Kidney glomerular epithelial cell (primary cell): ENCODE measurements at places on chromosomes 2 and 18.

- no peak for DNase-seq
These were observed 9.9 kb upstream of the ODC1 start for GRCh38 chr2:10457846-10458598.

DNA sequence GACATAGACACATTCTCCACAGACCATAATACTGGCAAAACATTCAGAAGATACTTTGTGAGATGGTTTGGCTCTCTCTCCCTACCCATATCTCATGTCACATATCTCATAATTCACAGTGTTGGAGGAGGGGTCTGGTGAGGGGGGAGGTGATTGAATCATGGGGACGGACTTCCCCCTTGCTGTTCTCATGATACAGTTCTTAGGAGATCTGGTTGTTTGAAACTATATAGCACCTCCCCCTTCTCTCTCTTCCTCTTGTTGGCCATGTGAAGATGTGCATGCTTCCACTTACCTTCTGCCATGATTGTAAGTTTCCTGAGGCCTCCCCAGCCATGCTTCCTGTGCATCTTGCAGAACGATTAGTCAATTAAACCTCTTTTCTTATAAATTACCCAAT, 61.1 kb downstream of the HK2 start:
- no peak for DNase-seq

- DNase-seq: no peak
These were observed 57.7 kb downstream of the BIN1 start for GRCh38 chr2:127048969-127049897.

GRCh38 chr2:132373391-132374135, 43.0 kb upstream of the GPR39 start:
- no peak for DNase-seq

- no peak for DNase-seq
These were observed 84.3 kb downstream of the ASB1 start for GRCh38 chr2:238510911-238511613.

DNA sequence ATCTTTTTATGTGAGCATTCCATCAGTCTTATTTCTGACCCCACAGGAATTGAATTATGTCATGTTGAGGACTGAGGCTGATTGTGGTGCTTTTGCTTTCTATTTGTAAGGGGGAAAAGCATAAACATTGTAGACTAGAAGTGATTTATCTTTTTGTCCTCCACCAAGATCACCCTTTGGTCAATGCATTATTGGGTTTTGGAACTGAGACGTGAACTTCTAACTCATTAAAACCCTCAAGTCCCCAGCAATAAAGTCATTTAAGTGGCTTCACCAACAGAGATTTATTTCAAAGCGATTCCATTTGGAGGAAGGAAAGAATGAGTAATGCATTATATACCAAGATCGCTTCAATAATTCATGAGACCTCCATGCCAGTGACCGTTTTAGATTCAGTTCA, 75.5 kb upstream of the TXNDC2 start:
- DNase-seq: no peak

- DNase-seq: peak; percentile 78
These were observed 128.5 kb downstream of the QPCT start for GRCh38 chr2:37472959-37473358.

GRCh38 chr18:79434607-79435401, 39.1 kb downstream of the NFATC1 start:
- DNase-seq: no peak

GRCh38 chr2:147488472-147488871, 356.4 kb upstream of the ACVR2A start:
- no peak for DNase-seq

DNA sequence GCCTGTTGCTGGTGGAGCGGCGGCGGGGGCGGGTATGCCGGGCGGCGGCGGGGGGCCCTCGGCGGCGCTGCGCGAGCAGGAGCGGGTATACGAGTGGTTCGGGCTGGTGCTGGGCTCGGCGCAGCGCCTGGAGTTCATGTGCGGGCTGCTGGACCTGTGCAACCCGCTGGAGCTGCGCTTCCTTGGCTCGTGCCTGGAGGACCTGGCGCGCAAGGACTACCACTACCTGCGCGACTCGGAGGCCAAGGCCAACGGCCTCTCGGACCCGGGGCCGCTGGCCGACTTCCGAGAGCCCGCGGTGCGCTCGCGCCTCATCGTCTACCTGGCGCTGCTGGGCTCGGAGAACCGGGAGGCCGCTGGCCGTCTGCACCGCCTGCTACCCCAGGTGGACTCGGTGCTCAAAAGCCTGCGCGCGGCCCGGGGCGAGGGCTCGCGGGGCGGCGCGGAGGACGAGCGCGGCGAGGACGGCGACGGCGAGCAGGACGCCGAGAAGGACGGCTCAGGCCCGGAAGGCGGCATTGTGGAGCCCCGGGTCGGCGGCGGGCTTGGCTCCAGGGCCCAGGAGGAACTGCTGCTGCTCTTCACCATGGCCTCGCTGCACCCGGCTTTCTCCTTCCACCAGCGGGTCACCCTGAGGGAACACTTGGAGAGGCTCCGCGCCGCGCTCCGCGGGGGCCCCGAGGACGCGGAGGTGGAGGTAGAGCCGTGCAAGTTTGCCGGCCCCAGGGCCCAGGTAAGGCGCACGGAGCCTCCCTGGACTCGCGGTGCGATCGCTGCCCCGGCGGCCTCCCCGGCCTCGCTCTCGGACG, 1.0 kb downstream of the ZCCHC2 start:
- peak; percentile 24 for DNase-seq

- no peak for DNase-seq
These were observed 11.9 kb upstream of the KCNG2 start for GRCh38 chr18:79785831-79786230.

DNA sequence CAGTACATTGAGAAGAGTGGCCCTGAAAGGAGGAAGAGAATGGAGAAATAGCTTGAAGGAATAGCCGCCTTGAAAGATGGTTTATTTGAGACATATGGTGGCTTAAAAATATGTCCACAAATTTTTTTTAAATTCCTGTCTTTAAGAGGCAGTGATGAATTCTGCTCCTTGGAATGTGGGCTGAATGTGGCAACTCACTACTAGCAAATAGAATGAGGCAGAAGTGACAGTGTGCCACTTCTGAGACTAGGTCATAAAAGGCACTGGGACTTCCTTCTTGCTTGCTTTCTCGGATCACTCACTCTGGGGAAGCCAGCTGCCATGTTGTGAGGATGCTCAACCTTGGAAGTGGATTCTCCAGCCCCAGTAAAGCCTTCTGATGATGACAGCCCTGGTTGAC, 67.0 kb downstream of the FAM161A start:
- DNase-seq: no peak

DNA sequence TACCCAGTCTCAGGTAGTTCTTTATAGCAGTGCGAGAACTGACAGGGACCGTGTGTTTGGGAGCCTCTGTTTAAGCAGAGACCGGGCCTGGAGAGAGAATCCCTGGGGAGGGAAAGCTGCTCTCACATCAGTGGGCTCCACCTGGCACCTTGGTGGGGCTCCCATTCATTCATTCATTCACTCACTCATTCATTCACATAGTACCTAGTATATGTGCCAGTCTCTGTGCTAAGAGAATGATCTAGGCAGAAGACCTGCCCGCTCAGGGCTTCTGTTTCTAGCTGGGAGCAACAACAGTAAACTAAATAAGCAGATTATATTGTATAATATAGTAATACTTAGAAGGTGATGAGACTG, 17.8 kb downstream of the HPCAL1 start:
- DNase-seq: no peak

GRCh38 chr2:100317634-100318033, 4.7 kb downstream of the LONRF2 start:
- no peak for DNase-seq

DNA sequence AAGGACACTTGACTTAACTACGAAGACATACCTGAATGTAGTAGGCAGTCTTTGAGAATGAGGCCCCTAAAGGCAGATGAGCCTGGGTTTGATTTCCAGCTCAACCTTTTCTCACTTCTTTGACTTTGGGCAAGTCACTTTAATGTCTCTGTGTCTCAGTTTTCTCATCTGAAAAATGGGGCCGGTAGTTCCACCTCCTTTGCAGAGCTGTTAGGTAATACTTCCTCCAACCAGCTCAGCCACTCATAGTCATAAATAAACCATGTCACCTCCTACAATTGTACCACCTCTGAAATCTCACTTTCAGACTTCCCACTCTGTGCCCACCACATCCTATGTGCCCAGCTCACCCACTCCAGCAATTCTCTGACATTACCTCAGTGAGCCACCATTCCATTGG, 10.4 kb downstream of the ARHGAP25 start:
- DNase-seq: no peak

DNA sequence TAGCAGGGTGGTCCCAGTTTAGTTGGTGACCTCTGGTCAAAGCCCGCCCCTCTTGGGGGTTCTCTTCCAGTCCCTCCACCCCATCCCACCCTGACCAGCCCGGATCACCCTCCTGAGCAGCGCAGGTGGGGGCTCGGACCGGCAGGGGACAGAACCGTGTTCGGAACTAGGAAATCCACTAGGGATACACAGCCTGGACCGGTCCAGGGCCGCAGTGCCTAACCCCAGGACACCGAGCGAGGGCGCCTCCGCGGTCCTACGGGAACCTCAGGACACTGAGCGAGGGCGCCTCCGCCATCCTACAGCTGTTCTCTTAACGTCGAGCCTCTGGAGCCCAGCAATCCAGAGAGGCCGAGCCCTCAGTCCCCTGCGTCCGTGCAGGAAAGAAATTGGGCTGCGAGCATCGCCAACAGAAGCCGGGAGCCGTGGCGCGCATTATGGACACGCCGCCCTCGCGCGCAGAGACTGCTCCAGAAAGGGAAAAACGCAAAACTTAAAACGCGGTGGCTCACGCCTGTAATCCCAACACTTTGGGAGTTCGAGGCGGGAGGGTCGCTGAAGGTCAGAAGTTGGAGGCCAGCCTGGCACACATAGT, 8.5 kb downstream of the RAX start:
- no peak for DNase-seq

DNA sequence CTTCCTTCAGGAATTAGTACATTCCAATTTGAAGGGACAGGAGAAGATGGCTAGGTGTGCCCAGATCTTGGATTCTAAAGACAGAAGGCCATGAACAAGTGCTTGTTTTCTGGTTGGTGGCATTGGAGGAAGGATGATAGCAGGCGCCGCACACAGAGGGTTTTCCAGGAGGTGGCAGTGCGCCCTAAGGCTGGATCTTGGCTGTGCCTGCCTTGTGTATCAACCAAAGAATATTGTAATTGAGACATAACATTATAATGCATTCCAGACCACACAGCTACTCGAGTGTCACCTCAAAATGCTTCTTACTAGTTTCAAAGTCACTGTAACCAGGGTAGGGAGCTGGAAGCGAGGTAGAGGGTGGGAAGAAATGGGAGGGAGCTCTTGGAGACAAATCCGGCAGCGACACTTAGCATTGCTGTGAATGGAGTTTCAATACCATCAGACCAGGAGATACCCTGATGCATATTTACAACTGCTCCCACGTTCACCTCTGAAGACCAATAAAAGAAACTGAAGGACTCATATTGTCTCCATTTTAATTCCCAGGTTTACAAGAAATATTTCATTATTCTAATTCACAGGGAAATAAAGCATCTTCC, 42.5 kb downstream of the CPO start:
- peak; percentile 87 for DNase-seq

GRCh38 chr2:133846476-133846875, 278.2 kb upstream of the NCKAP5 start:
- no peak for DNase-seq

DNA sequence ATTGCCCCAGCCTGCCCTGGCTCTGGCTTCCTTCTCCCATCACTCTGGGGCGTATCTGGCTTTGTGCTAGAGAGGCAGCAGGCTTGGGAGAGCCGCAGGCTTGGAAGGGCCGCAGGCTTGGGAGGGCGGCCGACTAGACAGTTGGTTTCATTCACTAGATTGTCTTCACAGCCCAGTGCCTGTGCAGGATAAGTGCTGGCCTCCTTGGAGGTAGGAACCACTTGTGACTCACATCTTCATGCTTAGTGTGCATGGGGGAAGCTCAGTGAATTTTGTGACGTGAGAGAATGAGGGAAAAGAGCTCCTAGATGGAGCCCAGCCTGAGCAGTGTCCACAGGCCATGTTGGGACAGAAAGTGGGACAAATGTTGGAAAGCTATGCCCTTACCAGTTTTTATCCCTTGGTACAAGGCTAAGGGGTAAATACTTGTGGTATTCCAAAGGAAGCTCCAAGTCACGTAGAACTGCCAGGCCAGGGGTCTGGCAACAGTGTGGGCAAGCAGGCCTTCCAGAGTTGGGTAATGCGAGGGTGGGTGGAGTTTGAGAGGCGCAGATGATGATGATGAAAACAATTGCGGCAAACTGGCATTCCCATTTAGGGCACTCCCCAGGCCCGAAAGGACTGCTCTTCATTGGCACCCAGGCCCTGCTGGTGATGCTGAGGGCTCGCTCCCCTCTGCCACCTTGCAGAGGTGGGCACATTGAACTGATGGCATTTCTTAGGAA, 100.1 kb downstream of the DDX1 start:
- peak; percentile 79 for DNase-seq

- no peak for DNase-seq
These were observed 85.8 kb downstream of the CLHC1 start for GRCh38 chr2:55146263-55146662.

DNA sequence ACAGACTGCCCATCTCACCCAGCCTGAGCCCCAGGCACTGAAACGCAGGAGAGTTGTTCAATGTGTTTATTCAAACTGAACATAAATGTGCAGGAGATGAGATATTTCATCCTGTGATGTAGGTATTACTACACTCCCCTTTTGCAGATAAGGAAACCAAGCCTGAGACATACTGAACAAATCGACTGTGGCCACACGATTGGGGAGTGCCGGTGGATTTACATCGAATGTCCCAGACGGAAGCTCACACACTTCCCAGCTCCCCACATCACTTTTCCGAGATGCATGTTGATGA, 94.8 kb upstream of the ALKAL2 start:
- DNase-seq: no peak

- peak; percentile 39 for DNase-seq
These were observed 30.1 kb downstream of the MBP start for GRCh38 chr18:77102259-77103040.

- DNase-seq: peak; percentile 8
These were observed 76.0 kb downstream of the EMX1 start for GRCh38 chr2:72993147-72993932.

- DNase-seq: no peak
These were observed 1.9 kb upstream of the KRCC1 start for GRCh38 chr2:88057437-88057844.

DNA sequence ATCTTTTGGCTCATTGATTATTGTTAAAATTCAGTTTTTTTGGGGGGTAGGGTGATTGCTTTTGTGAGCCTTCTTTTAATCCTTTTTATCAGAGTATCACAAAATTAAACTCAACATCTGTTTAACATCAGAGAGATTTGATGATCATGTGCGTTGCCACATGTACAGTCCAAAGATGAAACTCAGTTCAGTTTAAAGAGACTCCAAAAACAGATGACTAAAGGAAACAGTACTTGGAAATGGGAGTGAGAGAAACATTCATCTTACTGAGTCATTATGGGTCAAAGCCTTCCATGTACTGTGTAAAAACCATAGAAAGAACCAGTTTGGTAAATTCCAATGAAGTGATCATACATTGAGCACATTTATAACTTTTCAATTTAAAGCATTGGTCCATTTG, 53.0 kb downstream of the LYPD6 start:
- DNase-seq: no peak

GRCh38 chr2:139155991-139156390, 375.8 kb upstream of the NXPH2 start:
- DNase-seq: no peak
